ENCODE measurements at places on chromosomes 7 and 10. TPM values are rescaled to one million over a fixed set of nuclear protein-coding genes. Genes with fewer than 3 reads are reported as not detected.

The NUTM2E gene
- total RNA-seq, result 0.24 TPM

The CHST15 gene
- 17.3 TPM for total RNA-seq

The NYAP1 gene
- total RNA-seq, result 1.4 TPM

The FAM221A gene
- 1.2 TPM for total RNA-seq

The PNLIP gene
- not detected for total RNA-seq

The NEUROG3 gene
- not detected for total RNA-seq

The OR2A12 gene
- total RNA-seq, result not detected

The LOXL4 gene
- 0.64 TPM for total RNA-seq

The RPS24 gene
- 5,935 TPM for total RNA-seq

The OR6V1 gene
- not detected for total RNA-seq

The TRIM24 gene
- total RNA-seq, result 5.3 TPM

The EPDR1 gene
- total RNA-seq, result 20.0 TPM

The OPN4 gene
- not detected for total RNA-seq

The CLDN4 gene
- total RNA-seq, result 60.3 TPM

The SYT15B gene
- 0.21 TPM for total RNA-seq

The CD36 gene
- total RNA-seq, result 14.7 TPM

The PRXL2A gene
- total RNA-seq, result 57.1 TPM

The MAGI2 gene
- total RNA-seq, result 1.7 TPM

The SUGCT gene
- 17.1 TPM for total RNA-seq

The CFAP69 gene
- 1.1 TPM for total RNA-seq

The HTRA1 gene
- 121 TPM for total RNA-seq

The USP6NL gene
- total RNA-seq, result 8.9 TPM

The CUL2 gene
- 21.4 TPM for total RNA-seq

The PRR15 gene
- total RNA-seq, result 1.3 TPM

The ASZ1 gene
- total RNA-seq, result not detected

The EPO gene
- not detected for total RNA-seq

The VGF gene
- total RNA-seq, result 0.24 TPM

The NEURL1 gene
- total RNA-seq, result 0.24 TPM

The KDM7A gene
- total RNA-seq, result 24.1 TPM

The FBXL13 gene
- 0.72 TPM for total RNA-seq
